Jurkat, Clone E6-1 (cell line): ENCODE measurements at places on chromosomes 6 and 20.

GRCh38 chr20:1478566-1478965 is 11.9 kb upstream of the NSFL1C start:
- DNase-seq, result no peak

DNA sequence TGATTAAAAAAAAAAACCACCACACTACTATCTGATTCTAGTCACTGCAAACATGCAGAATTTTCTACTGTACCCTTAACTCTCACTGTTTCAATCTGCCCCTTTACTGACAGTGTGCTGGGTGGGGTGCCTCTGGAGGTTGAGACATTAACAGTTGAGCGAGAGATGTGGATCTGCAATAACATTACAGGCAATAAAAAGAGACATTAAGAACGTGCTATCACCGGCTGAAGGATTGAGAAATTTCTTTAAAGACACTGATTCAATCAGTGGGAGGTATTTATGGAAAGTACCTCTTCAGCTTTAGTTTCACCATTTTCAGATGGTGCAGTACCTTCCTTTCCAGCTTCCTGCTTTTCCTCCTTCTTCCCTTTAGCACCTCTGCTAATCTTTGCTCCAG is 32.5 kb downstream of the HMGN3 start:
- no peak for DNase-seq

DNA sequence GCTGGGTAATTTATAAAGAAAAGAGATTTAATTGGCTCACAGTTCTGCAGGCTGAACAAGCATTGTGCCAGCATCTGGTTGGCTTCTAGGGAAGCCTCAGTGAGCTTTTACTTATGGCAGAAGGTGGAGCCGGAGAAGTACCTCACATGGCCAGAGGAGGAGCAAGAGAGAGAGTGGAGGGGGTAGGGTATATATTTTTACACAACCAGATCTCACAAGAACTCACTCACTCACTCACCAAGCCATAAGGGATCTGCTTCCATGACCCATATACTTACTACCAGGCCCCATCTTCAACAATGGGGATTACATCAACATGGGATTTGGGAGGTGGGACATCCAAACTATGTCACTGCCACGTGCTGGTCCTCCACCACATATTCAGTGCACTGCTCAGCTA is 152.6 kb upstream of the PRND start:
- DNase-seq, result no peak

- peak; percentile 37 for DNase-seq
Observed at GRCh38 chr6:129498950-129499842, 210.8 kb downstream of the ARHGAP18 start.

DNA sequence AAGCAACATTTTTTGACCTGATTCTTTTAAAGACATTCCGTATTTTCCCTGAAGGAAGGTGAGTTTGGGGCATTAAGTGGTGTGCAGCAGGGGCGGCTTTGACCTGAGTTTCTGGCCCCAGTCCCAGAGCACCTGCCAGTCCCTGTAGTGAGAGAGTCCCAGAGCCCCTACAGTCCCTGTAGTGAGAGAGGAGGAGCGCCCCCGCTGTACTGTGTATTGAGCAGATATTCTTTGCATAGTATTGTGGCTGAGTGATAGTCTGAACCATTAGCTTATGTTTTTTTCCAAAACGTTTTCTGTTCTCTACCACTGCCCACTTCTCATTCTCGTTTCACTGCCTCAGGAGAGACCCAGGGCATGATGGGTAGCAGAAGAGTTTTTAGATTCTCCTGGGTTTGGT is 17.2 kb upstream of the SH3BGRL2 start:
- no peak for DNase-seq

GRCh38 chr20:6942266-6942665 is 174.8 kb downstream of the BMP2 start:
- no peak for DNase-seq

GRCh38 chr6:22253955-22254655 is 42.7 kb downstream of the PRL start:
- DNase-seq, result no peak

DNA sequence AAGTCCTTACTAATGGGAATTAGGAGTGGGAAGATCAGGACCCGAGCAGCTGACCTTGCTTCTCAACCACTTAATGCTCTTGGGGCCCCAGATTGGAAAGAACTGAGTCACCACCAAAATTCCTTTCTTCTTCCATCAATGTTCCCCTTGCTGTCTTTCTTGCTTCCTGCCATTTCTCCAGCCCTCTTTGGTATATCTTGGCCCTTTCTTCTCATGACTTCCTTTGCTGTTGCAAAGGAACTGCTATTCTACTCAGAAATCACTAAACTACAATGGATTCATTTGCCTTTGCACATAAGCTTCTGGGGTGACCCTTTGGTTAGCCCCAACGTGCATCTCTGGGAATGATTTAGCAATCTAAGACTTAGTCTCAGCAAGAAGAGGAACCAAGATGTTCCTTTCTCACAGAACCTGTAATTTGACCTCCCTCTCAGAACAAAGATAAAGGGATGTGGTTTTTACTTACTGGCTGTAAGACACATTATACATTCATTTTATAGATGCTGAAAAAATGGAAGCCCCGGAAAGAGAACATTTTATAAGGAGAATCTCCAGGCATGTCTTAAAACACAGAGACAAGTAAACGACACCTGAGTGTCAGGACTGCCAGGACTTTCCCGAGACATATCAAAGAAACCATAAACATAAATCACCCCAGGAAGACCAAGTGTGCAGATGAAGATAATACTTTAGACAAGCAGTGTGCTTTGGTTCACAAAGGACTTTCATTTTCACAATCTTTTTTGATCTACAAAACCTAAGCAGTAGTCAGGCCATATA is 99.0 kb upstream of the TNFAIP3 start:
- peak; percentile 80 for DNase-seq

DNA sequence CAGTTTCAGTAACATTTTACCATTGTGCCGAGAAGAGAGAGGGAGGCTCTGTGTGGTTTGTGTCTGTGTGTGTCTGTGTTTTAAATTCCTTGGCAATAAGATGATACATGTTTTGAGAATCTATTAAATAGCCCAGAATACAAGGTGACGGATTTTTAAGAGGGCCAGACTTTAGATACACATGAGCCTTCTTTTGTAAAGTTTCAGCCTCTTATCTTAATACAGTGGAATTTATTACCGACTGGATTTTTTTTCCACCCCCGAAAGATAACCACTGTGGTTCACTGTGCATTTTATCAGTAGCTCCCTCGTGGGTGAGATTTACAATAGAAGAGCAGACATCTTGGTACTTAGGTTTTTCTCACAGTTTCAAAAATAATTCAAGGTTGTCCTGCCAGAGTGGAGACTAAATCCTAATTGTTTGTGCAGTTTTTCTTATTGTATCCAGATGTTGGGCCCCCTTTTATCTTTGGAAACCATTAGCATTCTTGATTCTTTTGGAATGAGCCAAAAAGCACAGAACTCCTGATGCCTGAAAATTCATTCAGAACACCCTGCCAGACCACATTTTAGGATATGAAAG is 49.9 kb downstream of the STK4 start:
- DNase-seq, result no peak
